ENCODE measurements at places on chromosomes 4 and X.

GRCh38 chr4:73832651-73833237, 3.7 kb upstream of the CXCL6 start:
- no peak for DNase-seq

GRCh38 chrX:134782796-134783195, 124.5 kb upstream of the PLAC1 start:
- DNase-seq, result no peak

DNA sequence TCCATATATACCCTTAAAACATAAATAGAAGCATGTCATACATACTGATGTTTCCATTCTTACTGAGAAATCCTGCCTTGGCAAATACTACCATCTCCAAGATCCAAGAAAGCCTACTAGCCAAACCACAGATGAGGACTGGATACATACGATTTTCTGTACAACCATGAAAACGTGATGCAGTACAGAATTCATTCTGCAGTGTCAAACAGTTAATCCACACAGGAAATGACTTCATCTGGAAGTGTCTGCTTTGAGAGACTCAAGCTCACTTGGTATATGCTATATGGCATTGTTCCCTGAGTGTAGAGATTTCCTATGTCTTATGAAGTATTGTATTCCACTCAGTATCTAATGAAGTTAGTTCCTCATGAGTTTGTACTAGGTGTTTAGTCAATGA, 94.3 kb downstream of the CT47B1 start:
- no peak for DNase-seq

DNA sequence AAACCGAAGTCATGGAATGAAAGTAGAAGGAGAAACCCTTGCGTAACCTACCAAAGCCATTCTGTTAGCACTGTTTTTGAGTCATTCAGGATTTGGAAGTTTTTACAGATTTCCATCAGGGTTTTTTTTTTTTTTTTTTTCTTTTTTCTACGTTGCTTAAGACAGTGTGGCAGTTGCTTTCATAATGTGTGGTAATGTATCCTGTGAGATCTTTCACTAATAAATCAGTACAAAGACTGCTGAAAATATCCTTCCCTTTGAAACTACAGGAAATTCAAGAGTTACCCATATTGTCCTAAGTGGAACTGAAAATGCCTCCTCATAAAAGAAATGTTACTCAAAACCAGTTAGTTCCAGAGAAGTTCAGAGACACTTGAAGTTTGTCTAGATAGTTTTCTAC, 137.8 kb downstream of the RAPGEF2 start:
- no peak for DNase-seq

GRCh38 chr4:27084685-27085361, 224.2 kb downstream of the STIM2 start:
- no peak for DNase-seq

All from RWPE2 (cell line).